Activated naive CD4-positive, alpha-beta T cell treated with anti-CD3 and anti-CD28 coated beads, Interleukin-2, amount 50 U/mL, for 72 hours (primary cell): ENCODE measurements at places on chromosomes 3 and 15. TPM values are rescaled to one million over a fixed set of nuclear protein-coding genes. Genes with fewer than 3 reads are reported as not detected.

GRCh38 chr3:56772952-56773938 lies 28.5 kb downstream of the ARHGEF3 start:
- DNase-seq: no peak

DNA sequence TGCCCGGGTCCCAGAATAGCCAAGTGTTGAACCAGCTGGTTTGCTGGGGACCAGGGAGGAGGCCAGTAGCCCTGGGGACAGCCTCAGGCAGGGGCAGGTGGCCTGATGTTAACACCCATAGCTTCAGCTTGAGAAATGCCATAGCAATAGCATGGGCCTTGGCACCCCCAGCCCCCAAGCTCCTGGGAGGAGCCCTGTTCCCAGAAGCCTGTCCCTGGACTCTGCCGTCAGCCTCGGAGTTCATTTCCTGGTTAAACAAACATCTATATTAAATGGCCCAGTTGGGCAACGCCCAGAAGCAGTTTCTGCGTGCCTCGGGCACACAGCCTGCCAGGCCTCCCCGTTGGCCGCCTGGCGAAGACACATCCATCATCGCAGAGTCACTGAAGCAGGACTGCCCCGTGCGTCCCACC lies 58.2 kb downstream of the FGD5 start:
- DNase-seq: no peak

DNA sequence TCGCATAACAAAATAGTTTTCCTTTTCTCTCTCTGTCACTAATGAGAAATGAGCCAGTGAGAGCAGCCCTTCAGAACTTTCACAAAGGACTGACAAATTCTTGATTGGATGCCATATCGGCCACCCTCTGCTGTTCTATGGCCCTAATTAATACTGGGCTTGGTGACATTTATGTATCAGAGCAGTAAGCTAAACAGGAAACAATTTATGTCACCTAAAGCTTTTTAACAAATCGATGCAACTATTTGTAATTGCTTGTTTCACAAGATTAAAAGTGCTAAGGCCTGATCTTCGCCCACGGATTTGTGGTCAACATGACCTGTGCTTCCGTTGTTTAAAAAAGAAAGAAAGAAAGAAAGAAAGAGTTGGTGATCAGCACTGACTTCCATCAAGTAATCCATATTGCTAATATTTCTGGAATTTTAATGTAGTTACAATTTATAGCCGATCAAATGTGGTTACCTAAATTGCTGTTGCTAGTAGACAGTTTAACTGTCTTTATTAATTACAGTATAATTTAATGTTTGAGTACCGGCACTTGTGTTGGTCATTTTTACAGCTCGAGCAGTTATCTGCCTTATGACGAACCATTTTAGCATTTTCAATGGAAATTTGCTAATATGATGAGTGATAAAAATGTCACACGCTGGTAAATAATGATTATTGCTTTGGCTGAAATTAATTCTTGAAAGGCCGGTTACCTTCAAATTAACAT lies 631.3 kb downstream of the FOXP1 start:
- DNase-seq: no peak

DNA sequence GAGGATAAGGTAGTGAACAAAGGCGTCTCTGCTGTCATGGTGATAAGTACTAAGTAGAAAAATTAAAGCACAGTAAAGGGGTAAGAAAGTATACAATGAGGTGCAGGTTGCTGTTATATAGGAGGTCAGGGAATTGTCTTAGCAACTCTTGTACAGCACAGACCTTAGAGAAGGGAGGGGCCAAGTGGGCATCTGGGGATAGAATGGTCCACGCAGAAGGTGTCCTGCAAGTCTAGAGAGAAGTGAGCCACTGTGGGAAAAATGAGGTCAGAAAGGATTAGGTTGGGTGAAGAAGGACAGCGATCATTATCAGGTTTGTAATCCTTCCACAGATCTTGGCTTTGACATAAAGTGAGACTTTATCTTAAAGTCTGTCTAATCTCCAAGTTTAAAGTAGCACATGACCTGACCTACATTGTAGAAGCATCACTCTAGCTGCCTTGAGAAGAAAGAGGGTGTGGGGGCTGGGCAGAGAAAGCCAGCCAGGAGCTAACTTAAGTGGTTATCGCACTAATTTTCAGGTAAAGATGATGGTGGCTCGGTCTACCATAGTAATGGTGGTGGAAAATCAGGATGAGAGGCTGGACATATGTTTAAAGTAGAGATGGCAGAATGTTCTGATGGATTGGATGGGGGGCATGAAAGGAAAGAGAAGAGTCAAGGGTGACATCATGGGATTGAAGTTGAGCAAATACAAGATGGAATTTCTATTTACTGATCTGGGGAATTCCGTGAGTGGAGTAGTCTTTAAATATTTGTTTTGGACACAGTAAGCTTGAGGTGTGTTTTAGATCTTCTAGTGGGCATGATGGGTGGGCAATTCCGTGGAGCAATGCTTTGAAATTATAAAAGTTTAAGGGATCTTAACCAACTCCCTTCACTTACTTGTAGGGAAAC lies 919.2 kb downstream of the ROBO1 start:
- DNase-seq: no peak

NOX5 gene
- 0.23 TPM for total RNA-seq

CLRN1 gene
- total RNA-seq: not detected

POLR2M gene
- 87.6 TPM for total RNA-seq

GRCh38 chr15:40936234-40936708 lies 7.1 kb downstream of the DLL4 start:
- DNase-seq: no peak

- no peak for DNase-seq
Measured at GRCh38 chr3:55511895-55512570, 24.9 kb upstream of the WNT5A start.

HIGD2B gene
- 0.68 TPM for total RNA-seq

- DNase-seq: no peak
Measured at GRCh38 chr3:153897025-153897723, 224.0 kb upstream of the ARHGEF26 start.

DNA sequence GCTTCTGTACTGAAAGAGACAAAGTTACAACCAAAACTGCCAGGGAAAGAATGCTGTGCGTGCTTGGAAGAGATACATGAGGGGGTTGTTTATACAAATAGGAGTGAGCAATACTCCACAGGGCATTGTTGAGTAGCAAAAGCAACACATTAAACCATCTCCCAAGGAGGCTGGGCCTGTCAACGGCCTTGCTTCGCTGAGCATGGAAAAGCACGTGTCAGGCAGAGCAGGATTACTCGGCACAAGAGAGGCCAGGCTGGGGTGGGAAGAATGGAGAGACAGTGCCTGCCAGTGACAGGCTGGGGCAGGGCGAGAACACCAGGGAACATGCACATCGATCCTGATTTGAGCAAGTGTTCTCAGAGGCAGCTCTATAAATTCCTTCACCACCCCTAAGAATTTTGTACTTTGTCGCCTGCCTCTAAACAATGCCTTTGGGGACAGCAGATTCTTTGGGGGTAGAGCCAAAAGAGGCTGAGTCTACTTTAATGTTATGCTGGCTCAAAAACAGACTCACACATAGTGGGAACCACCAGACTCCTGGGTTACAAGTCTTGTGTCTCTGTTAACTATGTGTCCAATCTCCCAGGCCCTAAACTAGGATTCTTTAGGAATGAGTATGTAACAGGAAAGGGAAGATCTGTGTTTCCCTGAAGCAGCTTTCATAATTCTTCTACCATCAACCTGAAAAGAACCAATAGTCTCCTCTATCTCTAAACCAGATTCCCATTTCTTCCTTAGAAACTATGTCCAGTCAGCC lies 67.2 kb downstream of the LIPC start:
- no peak for DNase-seq

GRCh38 chr15:81339321-81339720 lies 15.4 kb upstream of the STARD5 start:
- DNase-seq: no peak

ZFAND6 gene
- total RNA-seq: 35.8 TPM

GRCh38 chr3:183687705-183688104 lies 9.9 kb upstream of the YEATS2 start:
- no peak for DNase-seq

- DNase-seq: no peak
Measured at GRCh38 chr3:45887759-45888511, 1.6 kb downstream of the CCR9 start.

DNA sequence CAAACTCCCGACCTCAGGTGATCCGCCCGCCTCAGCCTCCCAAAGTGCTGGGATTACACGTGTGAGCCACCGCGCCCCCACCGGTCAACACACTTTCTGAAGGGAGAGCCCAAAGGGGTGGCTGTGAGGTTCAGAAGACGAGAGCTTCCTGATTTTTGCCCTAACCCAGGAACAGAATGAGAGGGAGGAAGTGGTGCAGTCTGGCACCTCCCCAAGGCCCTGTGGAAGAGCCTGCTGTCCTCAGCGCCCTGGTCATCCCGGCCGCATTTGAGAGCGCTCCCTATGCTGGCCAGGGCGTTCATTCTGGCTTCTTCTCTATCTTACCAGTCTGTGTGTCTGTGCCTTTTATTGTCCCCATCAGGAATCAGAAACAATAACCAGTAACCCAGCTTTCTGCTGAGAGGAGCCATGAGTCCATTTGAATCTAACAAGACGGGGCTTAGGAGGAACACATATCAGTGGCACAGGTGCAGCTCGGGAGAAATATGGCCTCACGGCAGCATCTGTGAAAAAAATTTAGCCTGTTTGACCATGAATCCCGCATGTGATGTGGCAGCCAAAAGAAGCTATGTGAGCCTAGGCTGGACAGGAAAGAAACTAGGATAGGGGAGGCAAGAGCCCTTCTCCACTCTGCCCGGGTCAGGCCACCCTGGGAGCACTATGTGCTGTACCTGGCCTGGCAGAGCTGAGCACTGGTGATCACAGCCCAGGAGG lies 12.9 kb downstream of the BDH1 start:
- DNase-seq: no peak

GPR62 gene
- total RNA-seq: not detected

DNA sequence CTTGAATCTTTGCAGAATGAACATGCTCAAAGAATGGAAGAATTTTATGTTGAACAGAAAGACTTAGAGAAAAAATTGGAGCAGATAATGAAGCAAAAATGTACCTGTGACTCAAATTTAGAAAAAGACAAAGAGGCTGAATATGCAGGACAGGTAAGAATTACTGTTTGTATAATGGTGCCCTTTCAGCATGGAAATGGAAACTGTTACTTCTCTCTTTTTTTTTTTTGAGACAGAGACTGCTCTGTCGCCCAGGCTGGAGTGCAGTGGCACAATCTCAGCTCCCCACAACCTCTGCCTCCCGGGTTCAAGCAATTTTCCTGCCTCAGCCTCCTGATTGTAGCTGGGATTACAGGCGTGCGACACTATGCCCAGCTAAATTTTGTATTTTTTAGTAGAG lies 27.6 kb upstream of the CLDN11 start:
- DNase-seq: no peak

SH3GL3 gene
- not detected for total RNA-seq

- no peak for DNase-seq
Measured at GRCh38 chr3:139521144-139521543, 18.4 kb downstream of the RBP1 start.

MUSTN1 gene
- 0.51 TPM for total RNA-seq

DNA sequence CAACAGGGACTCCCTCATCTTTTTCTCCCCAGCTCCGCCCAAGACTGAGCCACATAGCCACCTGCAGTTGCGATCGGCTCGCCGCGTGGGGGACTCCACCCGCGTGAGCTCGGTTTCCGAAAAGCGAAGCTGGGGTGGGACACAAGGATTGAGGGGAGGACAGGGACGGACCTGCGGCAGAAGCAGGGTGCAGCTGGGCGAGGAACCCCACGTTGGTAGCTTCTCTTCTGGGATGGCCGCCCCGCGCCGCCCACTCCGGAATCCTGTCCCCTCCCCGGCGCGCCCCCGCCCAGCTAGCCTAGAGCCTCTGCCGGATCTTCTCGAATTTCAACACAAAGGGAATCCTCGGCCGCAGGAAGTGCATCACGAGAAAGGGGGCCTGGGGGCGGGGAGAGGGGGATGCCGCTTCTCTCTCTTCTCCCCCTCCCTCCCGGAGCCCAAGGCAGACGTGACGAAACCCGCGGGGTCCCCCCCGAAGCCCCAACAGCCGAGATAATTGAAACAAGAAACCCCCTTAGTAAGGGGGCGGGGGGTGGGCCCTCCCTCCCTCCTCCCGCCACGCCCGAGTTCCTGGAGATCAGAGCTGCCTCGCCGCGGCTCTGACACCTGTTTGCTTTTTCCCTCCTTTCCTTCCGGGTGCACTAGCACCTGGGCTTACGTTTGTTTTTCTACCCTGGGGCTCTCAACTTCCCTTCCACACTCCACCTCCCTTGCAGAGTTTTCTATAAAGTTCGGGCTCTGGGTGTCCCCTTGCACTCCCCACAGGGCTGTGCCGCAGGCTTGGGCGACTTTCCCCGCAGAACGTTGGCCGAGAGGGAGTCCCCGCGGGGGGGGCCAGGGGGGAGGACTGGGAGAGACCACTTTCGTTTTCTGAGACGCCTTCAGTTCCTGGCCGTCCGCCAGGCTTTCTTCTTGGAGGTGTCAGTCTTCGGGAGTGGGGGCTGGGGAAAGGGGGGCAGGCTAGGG lies 1.3 kb upstream of the KCNH8 start:
- DNase-seq: peak; percentile 54

DNA sequence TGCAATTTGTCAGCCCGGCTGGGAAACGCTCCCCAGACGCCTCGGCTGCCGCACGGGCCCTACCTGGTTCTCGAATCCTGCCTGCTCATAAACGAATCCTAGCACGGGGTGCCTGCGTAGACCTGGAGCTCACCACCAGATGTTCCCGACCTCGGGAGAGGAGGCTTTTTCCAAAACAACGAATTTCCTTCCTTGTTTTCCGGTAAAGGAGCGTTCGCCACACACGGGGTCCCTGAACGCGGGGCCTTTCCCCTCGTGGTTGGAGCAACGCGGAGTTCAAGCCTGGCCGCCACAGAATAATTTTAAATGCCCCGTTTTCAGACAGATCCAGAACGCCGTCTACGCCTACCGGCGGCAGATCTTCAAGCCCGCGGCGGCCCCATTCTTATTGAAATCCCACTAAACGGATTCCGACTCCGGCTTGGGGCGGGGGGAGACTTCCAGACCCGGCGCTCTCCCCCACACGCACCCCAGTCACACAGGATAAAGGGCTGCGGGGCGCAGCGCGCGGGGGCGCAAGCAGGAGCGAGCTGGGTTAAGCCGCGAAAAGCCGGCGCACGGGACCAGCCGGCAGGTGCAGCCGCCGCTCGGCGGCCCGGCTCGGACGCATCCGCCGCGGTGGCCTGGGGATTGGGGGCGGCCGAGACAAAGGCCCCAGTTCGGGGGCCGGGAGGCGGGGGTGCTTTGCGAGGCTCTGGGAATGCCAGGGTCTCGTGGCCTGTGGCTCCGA lies 895 bp downstream of the GATA2 start:
- peak; percentile 42 for DNase-seq

GRCh38 chr3:20225769-20226168 lies 39.8 kb upstream of the SGO1 start:
- DNase-seq: no peak

NME9 gene
- total RNA-seq: not detected

DNA sequence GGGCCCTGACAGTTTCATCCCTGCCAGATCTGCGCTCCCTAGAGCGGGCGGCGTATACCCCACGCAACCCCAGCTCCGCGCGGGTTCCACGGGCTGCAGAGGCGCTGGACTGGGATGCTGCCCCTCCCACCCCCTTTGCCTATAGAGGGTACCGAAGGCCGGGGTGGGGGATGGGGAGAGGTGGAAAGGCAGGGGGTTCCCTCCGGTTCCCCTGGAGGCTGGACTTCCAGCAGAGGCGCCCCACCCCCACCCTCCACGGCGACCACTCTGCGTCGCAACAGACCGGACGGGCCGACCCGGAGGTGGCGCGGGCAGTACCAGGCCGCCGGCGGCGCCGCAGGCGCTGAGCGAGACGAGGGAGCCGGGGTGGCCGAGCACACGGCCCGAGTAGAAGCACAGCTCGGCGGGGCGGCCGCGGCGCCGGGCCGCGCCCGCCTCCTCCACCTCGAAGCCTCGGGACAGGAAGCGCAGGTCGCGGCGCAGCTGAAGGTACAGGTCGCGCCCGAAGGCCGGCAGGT lies 995 bp downstream of the ADAMTS17 start:
- DNase-seq: no peak

CNTN6 gene
- not detected for total RNA-seq

ACKR4 gene
- 1.2 TPM for total RNA-seq

COL8A1 gene
- total RNA-seq: not detected

ALDH1A3 gene
- not detected for total RNA-seq
